Frontal cortex (tissue), 4 donors: ENCODE measurements at places on chromosomes 6 and 20. TPM values are rescaled to one million over a fixed set of nuclear protein-coding genes. Genes with fewer than 3 reads are reported as not detected.

GRCh38 chr6:158892266-158892665 lies 73.1 kb upstream of the EZR start:
- no peak for DNase-seq

Gene RBM38
- total RNA-seq = 10.6 TPM

DNA sequence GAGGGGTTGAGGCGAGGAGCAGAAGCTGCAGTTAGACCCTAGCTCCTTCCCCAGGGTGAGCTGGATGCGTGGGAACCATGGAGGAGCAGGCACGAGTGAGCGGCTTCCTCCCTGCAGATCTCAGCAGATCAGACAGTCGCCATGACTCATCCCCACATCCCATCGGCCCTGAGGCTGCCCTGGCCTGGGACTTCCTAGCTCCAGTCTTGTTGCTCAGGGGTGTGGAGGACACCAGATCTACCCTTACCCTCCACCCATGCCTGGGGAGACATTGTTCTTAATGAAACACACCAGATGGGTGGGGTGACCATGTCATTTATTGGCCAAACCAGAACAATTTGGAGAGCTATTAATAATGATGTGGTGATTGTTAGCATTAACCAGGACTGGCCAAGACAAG lies 36.3 kb upstream of the TGM2 start:
- DNase-seq = no peak

Gene MAP3K7
- total RNA-seq = 38.7 TPM

DNA sequence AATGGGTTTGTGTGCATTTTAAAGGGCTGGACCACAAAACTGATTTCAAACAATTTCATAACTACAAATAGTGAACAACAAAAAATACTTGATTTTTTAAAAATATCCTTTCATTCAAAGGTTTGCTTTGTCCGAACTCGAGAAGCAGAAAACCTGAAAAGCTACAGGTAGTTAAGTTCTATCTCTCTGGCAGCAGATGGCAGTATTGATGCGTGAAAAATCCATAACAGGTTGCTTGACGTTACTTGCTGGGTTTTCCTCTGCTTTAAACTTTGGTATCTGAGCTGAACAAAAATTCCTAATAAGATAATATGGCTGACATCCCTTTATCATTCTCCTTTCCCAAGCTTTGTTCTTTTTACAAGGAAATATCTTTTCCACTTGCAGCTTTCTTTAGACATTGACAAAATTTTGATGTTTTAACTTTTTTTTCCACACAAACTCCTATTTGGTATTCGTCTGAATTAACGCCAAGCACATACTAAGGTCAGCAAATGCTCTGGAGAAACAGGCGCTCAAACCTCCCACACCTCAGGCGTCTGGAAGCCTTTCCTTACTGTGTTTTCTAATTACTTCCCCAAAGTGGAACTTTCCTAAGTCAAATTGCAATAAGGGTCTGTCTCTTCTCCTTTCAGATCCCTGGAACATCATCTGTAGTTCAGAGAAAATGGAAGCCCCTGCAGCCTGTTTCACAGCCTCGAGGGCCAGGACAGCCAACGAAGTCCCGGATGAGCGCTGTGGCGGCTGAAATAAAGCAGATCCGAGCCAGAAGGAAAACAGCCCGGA lies 50.3 kb upstream of the GFRAL start:
- peak; percentile 14 for DNase-seq

DNA sequence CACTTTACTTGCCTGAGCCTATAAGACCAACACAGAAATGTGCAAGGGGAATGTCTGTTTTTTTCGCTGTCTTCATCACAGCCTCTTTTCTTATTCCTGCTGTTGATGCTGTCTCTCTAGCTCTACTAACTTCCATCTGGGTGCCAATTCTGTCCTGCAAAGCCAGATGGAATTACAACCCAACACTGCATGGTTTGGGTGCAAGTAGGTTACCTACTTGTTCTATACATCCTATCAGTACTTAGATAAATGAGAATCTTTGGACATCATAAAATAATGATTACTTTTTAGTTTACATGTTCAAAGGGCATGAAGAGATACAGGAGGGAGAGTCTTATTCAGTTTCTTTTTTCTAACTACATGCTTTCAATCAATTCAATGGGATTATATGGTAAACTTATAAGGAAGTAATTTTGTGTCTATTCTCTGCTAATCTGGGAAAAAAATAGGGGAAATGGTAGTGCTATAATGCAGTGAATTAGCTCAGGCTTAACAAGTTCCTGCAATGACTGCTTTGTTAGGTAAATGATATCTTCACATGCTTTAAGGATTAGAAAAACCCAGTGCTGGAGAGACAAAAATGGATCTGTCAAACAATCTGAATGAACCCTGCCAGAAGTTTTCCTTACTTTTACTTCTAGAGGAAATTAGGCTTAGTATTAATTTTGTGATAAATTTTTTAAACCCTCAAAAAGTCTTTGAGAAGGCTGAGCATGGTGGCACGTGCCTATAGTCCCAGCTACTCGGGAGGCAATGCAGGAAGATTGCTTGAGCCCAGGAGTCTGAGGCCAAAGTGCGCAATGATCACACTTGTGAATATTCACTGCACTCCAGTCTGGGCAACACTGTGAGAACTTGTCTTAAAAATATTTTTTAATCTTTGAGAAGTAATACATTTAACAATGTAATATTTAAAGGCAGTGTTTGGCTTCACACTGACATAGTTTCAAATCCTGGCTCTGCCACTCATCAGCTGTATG lies 86.5 kb upstream of the E2F3 start:
- no peak for DNase-seq

GRCh38 chr6:100276311-100277057 lies 188.2 kb downstream of the SIM1 start:
- no peak for DNase-seq

Gene IL20RA
- total RNA-seq = 0.41 TPM

Gene PLAGL2
- total RNA-seq = 1.2 TPM

Gene C6orf163
- 4.9 TPM for total RNA-seq

DNA sequence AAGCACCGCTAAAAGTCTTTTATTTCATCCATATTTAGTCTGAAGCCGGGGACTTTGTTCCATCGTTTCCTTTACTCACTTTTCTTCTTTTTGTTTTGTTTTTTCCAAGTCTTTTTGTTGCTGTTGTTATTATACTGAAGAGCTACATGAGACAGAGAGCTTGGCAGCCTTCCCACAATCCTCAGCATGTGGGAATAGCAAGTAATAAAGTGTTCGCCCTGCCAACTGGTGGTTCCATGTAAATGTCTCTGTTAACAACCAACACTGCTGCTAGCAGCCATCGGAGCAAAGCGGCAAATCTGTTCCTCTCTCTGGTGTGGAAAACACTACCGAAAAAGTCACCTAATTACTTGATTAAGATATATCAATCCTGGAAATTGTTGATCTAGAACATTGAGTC lies 437.8 kb upstream of the ID4 start:
- DNase-seq = no peak

- no peak for DNase-seq
Measured at GRCh38 chr6:166798652-166799051, 157.7 kb downstream of the RNASET2 start.

- DNase-seq = no peak
Measured at GRCh38 chr20:51961964-51962761, 159.8 kb upstream of the SALL4 start.

- no peak for DNase-seq
Measured at GRCh38 chr20:41573955-41574354, 44.2 kb downstream of the CHD6 start.

DNA sequence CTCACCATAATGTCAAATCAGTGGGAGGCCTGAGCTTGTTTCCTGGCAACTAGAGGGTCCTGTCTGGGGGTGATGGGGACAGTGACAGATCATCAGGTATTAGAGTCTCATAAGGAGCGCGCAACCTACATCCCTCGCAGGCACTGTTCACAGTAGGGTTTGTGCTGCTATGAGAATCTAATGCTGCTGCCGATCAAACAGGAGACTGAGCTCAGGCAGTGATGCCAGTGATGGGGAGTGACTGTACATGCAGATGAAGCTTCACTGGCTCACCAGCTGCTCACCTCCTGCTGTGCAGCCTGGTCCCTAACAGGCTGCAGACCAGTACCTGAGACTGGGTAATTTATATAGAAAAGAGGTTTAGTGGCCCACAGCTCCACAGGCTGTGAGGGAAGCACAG lies 147.3 kb downstream of the TTLL2 start:
- no peak for DNase-seq

- no peak for DNase-seq
Measured at GRCh38 chr6:78861509-78861908, 5.8 kb upstream of the IRAK1BP1 start.

DNA sequence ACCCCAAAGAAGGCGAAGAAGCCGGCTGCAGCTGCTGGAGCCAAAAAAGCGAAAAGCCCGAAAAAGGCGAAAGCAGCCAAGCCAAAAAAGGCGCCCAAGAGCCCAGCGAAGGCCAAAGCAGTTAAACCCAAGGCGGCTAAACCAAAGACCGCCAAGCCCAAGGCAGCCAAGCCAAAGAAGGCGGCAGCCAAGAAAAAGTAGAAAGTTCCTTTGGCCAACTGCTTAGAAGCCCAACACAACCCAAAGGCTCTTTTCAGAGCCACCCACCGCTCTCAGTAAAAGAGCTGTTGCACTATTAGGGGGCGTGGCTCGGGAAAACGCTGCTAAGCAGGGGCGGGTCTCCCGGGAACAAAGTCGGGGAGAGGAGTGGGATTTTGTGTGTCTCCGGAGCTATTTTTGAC lies 69.6 kb downstream of the HFE start:
- DNase-seq = no peak
